Astrocyte (in vitro differentiated cells and primary cell): ENCODE measurements at places on chromosomes 16 and 17.

GRCh38 chr16:85227084-85227945 lies 115.0 kb upstream of the CIBAR2 start:
- peak; percentile 86 for DNase-seq

DNA sequence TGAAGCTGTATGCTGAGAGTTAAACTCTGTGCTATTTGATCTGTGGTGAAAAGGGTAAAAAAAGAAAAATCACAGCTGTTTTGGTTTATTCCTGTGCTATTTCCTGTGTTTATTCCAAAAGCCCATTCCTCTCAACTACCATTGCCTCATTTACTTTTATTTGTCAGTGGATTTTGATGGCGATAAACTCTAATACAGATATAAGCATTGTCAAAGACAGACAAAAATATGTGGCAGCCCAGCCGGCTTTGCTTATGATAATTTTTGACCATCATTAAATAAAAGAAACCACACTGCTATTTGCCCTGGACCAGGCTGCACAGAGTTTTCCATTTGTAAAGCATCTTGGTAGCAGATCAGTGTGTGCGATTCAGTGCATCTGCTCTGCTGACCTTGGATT lies 473.6 kb upstream of the ASIC2 start:
- no peak for DNase-seq

DNA sequence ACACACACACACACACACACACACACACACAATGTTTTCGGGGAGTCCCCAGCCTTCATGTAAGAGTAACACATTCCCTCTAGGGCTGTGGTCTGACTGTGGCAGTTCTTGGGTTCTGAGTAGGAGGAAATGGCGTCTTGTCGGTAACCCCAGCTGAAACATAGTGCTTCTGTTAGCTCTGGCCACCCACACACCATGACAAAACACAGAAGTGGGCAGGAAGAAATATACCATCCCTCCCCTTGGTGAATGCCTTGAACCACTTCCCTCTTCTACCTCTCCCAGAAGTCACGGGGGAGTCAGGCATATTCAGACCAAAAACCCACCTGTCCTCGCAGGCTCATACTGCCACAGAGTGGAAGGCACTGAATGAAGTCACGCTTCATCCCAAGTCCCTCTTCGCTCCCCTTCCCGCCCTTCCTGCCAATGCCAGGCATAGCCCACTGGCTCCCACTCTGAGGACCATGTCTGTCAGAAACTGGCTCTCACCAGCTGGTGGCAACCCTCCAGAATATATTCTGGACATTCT lies 11.5 kb downstream of the SLC35B1 start:
- DNase-seq: no peak

DNA sequence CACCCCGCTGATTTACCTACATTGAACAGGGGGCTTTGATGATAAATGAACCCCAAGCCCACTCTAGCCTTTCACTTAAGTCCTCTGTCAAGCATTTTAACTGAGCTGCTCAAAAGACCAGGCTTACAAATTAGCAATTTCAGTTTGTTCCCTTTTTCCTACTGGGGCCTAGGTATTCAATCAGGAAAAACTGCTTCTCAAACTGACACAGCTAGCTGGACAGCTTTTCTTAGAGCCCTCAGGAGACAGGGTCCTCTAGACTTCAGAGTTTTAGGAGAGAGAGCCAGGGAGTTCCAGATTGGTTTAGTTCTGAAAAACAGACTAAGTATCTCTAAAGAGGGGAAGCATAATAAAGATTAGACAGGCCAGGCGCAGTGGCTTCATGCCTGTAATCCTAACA lies 6.2 kb upstream of the HEXIM2 start:
- no peak for DNase-seq

DNA sequence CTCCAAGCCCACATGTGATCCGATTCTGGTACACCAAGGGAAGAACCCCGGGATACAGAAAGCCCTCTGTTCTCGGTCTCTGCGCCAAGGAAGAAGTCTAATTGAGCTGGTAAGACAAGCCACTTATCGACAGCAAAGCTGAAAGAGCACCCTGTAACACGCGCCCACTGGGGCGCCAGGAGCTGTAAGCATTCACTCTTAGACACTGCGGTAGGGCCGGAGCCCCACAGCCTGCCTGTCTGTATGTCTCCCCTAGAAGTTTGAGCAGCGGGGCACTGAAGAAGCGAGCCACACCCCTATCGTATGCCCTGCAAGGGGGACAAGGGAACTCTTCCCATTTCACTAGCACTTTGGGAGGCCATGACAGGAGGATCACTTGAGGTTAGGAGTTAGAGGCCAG lies 27.0 kb upstream of the MEIOC start:
- no peak for DNase-seq

GRCh38 chr17:15922586-15922985 lies 22.3 kb upstream of the ADORA2B start:
- DNase-seq: no peak

DNA sequence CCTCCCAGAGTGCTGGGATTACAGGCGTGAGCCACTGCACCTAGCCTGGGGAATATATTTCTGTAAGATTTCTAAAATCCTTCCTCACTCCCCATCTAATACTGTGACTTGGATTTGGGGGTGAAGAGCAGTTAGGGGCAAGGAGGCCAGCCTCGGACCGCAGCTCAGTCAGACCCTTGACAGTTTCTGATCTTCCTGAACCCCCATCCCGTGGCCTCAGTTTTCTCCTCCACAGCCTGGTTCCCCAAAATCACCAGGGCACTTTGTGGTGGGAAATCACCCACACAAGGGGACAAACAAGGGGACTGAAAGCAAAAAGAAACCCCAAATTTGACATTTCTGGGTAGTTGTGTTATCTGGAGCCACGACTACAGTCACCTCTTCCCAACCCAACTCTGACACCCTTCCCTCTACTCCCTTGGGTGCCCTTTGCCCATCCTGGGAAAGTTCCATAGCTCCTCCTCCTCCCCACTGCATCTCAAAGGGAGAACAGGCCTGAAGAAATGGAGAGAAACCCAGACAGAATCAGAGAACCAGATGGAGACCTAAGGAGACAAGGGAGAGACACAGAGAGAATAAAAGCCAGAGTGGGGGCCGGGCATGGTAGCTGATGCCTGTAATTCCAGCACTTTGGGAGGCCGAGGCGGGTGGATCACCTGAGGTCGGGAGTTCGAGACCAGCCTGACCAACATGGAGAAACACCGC lies 2.8 kb upstream of the STAT5A start:
- DNase-seq: no peak

DNA sequence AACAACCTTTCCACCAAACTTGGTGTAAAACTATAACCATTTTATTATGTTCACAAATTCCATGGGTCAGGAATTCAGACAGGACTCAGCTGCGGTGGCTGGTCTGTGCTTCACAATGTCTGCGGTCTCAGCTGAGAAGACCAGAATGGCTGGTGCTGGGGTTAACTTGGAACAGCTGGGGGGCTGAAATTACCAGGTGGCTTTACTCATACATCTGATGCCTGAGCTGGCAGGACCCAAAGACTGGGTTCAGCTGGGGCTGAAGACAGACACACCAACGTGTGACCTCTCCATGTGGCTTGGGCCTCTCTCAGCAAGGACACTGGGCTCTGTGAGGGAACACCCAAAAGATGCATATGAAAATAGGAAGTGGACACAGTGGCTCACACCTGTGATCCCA lies 5.7 kb upstream of the HID1 start:
- DNase-seq: no peak

DNA sequence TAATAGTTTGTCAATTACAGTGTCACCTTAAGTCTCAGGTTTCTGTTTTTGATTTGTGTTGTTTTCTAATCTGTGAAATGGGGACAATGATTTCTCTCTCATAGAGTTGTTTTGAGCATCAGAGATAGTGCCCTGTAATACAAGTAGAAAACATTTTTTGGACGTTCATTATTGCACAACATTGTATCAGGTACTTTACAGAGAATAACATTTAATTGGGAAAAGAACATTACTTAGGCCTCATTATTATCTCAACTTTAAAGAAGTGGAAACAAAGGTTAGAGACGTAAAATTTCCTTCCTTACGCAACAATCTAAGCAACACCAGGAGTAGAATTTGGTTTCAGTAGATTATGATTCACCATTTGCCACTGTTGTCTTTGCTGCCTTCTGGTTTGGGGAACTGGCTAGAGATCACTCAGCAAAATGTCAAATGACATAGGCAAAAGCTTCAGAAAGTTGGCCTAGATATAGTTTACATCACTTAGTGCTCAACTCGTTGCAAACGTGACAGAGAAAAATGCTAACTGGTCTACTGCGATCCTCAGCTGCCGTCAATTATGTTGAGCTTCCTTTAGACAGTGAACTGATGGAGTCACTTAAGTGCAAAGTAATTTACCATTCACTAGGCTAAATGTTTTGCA lies 1026.8 kb downstream of the CDH11 start:
- peak; percentile 47 for DNase-seq

- DNase-seq: no peak
Observed at GRCh38 chr17:80030730-80031410, 4.8 kb downstream of the TBC1D16 start.

- no peak for DNase-seq
Observed at GRCh38 chr16:30395992-30396585, 869 bp downstream of the ZNF48 start.

DNA sequence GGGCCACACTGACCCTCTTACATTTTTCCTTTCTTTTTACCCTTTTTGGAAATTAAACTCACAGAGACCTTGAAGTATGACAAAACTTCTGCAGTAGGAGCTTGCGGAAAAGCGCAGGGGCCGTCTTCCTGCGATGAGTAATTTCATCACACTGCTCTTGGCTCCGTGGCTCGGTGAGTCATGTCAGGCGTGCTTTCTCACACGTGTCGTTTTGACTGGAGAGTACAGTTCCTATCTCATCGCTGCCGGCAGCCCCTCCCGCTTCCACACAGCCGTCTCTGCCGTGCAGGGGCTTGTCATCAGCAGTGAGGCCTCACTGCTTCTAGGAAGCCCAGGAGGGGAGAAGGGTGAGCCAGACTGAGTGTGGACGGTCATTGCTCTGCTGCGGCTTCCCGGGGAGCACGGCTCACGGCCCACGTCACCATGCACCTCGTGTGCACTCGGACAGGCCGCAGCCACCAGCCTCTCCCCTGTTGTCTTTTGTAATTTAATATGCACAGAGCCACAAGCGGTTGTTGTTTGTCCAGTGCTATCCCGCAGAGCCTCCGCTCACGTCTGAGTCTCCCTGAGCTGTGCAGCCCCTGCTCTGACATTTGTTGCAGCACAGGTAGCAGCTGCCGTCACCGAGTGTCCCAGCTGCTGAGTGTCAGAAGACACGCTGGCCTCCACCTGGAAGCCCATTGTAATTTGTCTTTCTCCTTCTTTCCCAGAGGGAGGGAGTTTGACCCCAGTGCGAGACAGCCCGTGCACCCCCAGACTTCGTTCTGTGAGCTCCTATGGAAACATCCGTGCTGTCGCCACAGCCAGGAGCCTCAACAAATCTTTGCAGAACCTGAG lies 99.4 kb upstream of the CHMP6 start:
- peak; percentile 99 for DNase-seq

DNA sequence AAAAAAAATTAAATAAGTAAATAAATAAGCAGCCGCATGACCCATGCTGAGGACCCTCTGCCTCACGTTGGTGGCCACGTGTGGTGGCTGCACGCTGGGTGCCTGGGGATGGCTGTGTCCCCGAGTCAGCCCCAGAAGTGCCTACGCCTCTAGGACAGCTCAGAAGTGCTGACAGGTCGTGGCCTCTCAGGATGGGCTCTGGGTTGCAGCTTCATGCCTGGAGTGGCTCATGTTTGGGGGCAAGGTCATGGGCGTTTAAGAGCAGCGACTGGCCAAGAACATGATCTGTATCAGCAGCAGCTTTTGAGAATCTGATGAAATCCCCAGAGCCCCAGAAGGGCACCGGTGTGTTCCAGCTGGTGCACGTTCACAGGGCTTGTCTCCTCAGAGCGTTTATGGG lies 26.8 kb upstream of the CAPN15 start:
- no peak for DNase-seq

DNA sequence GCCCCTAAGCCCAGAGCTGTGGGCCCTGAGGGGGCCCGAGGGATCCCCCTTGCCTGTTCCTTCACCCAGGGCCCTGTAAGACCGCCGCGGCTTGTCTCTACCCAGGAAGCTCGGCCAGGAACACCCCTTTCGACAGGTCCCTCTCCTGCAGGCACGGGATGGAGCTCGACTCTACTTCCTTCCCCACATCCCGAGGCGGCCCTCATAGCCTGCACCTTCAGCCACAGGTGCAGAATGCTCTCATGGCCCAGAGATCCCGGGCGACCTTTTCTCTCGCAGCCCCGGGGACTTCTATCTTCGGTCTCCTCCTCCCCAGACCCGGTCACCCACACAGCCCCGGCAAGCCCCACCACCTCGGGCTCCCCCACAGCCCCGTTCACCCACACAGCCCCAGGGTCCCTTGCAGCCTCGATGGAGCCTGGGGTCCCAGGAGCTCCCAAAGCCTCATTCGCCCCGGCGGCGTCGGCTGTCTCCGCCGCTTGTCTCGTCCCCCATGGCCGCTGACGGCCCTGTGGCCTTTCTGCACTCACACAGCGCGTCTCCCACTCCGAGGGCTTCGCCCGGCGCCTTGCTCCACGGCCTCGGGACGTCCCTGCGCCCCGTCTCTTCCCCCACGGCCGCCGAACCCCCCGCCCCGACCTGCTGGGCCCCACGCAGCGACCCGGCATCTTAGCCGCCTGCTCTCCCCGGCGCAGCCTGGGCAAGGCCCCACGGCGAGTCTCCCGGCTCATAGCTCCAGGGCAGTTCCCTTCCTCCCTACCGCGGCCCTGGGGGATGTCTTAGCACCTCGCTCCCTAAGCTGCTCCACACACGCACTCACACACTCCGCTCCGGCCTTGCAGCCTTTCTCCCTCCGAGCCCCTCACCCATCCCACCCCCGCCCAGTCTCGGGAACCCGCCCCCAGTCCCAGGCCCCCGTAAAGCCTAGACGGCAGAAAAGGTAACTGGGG lies 650 bp downstream of the KIAA0753 start:
- DNase-seq: peak; percentile 46

GRCh38 chr16:53985861-53986260 lies 281.9 kb downstream of the FTO start:
- no peak for DNase-seq

DNA sequence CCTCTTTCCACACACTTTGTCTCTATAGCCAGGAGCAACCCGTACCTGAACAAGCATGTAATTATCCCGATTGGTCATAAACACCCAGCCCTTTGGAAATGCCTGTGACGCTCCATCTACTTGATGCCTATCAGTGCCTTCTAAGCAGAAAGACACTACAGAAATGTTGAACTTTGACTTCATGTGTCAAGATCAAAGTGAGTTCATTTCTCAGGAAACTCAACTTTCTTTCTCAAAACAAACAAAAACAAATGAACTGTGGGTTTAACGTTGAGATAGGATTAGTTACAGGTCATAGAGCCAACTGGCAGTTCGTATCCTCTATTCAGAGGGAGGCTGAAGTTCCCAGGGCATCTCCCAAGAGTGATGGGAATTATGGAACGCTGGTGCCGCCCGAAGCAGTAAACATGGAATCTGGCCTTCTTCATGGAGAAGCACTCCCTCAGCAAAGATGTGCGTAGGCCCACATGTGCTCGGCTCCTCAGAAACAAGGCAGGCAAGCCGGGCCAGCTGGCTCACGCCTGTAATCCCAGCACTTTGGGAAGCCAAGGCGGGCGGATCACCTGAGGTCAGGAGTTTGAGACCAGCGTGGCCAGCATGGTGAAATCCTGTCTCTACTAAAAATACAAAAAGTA lies 9.5 kb downstream of the SLC6A4 start:
- no peak for DNase-seq
